RPMI7951 (cell line): ENCODE measurements at places on chromosomes 13 and 19. TPM values are rescaled to one million over a fixed set of nuclear protein-coding genes. Genes with fewer than 3 reads are reported as not detected.

GRCh38 chr13:113437408-113438010, 15.8 kb downstream of the ADPRHL1 start:
- peak; percentile 24 for DNase-seq

DNA sequence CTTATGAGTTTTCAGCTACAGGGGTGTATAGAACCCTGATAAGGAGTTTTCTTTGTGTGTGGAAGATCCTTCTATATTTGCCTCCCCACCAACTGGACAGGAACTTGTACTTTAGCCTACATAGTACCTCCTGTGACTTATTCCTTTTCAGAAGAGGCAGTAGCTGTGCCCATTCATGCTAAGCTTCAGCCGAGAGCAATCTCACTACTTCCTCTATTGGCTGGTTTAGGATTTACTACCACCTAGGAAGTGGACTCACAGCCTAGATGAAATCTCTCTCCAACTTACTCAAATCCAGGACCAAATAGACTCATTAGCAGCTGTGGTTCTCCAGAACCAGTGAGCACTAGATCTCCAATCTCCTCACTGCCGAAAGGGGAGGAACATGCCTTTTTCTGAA, 2.3 kb upstream of the REX1BD start:
- DNase-seq = no peak

DNA sequence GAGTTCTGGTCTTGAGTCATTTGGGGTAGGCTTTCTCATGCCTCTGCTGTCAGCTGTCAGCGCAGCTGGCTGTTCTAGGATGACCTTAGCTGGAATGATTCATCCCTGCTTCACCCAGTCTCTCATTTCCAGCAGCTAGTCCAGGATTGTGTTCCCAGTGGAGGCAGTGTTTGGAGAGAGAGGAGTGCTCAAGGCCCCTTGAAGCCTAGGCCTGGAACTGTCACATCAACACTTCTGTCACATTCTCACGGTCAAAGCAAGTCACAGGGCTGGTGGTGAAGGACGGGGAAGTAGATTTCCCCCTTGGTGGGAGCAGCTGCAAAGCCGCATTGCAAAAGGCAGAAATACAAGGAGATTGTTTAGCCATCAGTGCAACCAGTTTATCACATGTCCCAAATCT, 15.2 kb downstream of the TPT1 start:
- peak; percentile 86 for DNase-seq

- peak; percentile 24 for DNase-seq
Measured at GRCh38 chr19:4493104-4493928, 21.2 kb downstream of the HDGFL2 start.

- DNase-seq = no peak
Measured at GRCh38 chr13:114004420-114005205, 30.7 kb upstream of the C13orf46 start.

DNA sequence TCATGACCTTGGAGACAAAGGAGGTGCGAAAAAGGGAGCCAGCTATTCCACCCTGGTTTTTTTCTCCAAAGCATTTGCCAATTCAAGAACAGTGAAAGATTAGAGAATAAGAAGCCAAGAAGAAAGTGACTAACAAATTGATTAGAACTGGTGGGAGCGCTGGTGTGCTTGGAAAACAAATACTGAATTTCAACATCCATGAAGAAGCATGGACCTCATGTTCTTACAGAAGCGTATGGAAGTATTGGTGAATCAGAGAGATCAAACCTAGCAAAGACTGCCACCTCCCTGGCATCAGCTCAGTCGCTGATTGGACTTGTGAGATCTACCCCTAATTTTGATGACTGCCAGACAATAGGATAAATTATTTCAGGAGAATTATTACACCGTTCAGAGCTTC, 195.3 kb downstream of the ITGBL1 start:
- no peak for DNase-seq

DNA sequence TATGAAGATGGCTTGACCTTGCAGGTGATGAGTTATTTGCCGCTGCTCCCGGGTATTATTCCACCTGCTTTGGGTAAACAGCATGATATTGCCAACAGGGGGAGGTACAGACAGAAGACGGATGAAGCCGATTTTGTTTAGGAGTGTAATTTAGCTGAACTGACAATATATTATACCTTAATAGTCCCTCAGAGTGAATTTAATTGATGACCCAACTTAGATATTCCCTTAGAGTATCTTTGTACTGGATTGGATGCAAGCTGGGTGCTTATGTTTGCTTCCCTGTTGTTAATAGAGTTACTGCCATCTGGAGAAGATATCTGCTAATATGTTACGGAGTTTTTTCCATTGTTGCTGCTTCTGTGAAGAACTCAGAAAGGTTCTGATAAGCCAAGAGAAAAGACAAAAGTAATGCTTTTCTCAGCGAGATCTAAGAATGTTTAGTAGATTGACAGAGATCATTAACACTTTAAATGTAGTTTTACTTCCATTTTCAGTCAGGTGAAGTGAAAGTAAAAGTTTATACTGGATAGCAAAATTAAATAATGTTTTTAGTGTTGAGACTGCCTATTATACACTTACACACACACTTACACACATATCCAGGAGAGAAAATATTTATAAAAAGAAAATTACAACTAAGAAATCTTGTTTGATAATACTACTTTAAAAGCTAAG, 2220.8 kb upstream of the PCDH20 start:
- no peak for DNase-seq

GRCh38 chr13:111897846-111898215, 169.1 kb upstream of the SOX1 start:
- DNase-seq = no peak

GRCh38 chr13:32587811-32588170, 1.5 kb downstream of the PDS5B start:
- peak; percentile 1 for DNase-seq

- DNase-seq = peak; percentile 46
Measured at GRCh38 chr19:17778968-17779929, 15.7 kb upstream of the B3GNT3 start.

- DNase-seq = no peak
Measured at GRCh38 chr13:36382030-36382429, 35.8 kb upstream of the SPART start.

DNA sequence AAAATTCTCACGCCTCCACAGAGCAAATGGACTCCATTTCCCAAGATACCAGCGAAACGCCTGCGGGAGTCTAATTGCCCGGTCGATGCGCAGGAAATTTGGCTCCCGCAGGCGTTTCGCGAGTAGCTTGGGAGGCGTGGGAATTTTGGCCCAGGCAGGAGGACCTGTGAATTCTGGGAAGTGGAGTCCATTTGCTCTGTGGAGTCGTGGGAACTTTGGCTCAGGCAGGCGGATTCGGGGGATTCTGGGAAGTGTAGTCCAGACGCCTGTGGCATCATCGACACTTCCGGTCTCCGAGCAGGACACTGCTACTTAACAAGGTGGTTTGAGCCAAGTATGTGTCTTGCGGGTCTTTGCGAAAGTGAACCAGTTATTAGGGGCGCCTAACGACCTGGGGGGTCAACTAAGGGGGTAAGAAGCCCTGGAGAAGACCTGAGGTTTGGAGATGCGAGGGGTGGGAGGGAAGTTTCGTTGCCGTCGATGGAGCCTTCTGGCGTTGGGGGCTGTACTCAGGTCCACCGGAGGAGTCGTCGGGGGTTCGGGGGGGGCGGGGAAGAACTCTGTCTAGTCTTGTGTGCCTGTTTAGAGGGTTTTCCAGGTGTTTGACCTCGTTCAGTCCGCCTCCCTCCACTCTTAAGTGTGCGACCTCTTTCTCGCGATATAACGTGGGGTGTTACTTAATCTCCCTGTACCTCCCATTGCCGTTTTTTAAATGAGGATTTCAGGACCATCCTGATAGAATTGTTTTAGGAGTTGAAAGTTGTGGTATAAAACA, at the start of gene ZNF155:
TSS of gene ZNF155 (plus strand) at position 277 of the 775 bp plus-strand sequence. CDS start 4,356 bp downstream, outside the sequence.
- DNase-seq = peak; percentile 98

- no peak for DNase-seq
Measured at GRCh38 chr19:13700621-13701020, 63.7 kb upstream of the MRI1 start.

GRCh38 chr13:95019886-95020285, 281.4 kb downstream of the ABCC4 start:
- DNase-seq = no peak

GRCh38 chr19:45917421-45918091, 3.0 kb upstream of the NANOS2 start:
- DNase-seq = peak; percentile 24

GRCh38 chr13:102374233-102374632, 27.6 kb downstream of the FGF14 start:
- DNase-seq = no peak

Gene CRB3
- not detected in 2 replicates for total RNA-seq

Gene ZNF780B
- 7.8 and 9.6 TPM in 2 replicates for total RNA-seq

Gene TEX29
- not detected in 2 replicates for total RNA-seq

Gene PPM1N
- total RNA-seq = 1.8 and 2.3 TPM in 2 replicates

Gene C1QTNF9
- total RNA-seq = not detected in 2 replicates

Gene BRSK1
- 1.1 and 1.2 TPM in 2 replicates for total RNA-seq

Gene DCAF15
- total RNA-seq = 21.1 and 23.5 TPM in 2 replicates

Gene CCDC169
- total RNA-seq = 0.36 and 0.88 TPM in 2 replicates

Gene DHX34
- total RNA-seq = 8.3 and 8.7 TPM in 2 replicates
